RKO (cell line): ENCODE measurements at places on chromosomes 3 and 15.

- no peak for DNase-seq
These were observed 37.2 kb downstream of the ANKDD1A start for GRCh38 chr15:64948916-64949315.

- DNase-seq = no peak
These were observed 10.2 kb upstream of the TMEM212 start for GRCh38 chr3:171832989-171833388.

DNA sequence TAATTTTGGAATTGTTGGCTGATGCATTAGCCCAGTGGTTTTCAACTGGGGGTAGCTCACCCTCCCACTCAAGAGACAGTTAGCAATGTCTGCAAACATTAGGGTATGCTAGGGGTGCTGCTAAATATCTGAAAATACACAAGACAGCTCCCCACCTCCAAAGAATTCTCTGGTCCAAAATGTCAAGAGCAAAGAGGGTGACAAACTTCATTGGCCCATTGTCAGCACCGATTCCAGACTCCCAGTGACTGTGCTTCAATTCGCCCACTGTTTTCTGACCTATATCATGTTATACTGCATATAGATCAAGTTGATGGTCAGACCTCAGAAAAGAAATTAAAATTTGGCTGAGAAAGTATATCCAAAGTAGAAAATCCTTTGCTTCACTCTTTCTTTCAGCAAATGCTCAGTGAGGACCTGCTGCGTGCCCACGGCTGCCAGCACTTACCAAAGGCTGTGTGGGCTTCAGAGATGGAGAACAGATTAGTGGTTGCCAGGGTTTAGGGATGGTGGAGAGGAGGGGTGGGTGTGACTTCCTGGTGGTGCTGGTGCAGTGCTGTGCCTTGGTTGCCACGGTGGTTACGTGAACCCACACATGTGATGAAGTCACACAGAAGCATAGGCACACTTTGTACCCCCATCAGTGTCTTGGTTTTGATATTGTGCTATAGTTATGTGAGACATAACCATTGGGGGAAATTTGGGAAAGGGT is 204.0 kb downstream of the PLCL2 start:
- no peak for DNase-seq

DNA sequence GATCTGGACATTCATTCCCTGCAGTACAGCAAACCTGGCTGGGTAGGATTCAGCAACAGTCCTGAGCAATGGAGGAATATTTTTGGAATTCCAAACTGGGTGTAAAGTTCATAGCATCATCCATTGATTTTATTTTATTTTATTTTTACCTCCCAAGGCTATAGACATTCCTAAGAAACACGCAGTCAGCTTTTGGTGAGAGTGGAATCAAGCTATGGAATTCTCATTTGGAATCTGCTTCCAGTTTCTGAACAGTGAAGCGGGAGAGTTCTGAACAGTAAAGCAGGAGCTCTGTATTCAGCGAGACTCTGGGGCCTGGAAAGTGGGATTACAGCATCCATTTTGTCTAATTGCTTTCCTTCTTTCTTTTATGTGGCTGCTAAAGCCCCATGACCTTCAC is 1.4 kb upstream of the PDZRN3 start:
- no peak for DNase-seq

GRCh38 chr15:49134683-49135341 is 20.6 kb downstream of the COPS2 start:
- no peak for DNase-seq

GRCh38 chr3:51390246-51391074 is 625 bp upstream of the RBM15B start:
- no peak for DNase-seq

DNA sequence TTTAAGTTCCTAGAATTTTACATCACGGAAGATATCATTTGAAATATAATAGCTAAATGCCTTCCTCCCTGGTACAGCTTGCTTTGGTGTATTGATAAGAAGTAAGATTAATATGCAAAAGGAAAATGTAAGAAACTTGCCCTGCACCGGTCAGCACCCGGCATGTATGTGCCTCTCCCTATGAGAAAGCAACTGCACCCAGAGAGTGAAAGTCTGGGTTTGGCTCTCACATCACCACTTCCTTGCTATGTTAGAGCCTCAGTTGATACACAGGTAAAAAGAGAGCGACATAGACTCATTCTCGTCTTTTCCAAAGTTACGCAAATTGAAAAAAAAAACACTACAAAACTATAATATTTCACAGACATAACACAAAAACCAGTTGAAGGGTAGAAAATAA is 96.7 kb downstream of the FOXP1 start:
- no peak for DNase-seq

- peak; percentile 40 for DNase-seq
These were observed 1077.4 kb downstream of the EPHA3 start for GRCh38 chr3:90184861-90185260.

DNA sequence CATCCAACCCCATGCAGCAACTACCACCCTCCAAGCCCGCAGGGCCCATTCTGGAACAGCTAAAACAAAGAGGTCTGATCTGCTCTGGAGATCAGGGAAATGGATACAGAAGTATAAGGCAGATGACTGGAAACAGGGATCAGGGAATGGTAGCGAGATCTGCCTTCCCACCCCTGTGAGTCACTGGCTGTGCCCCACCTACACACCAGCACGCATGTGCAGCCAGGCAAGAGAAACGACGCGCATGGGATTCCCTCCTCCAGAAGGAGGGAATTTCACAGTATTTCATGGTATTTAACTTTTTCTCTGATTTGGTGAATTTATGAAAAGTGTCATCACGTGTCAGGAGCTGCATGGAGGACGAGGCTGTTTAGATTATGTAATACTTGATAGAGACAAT is 116.7 kb downstream of the ARRDC4 start:
- DNase-seq = peak; percentile 36

GRCh38 chr15:63899193-63899592 is 65.4 kb upstream of the HERC1 start:
- DNase-seq = no peak

- peak; percentile 46 for DNase-seq
These were observed 849 bp upstream of the HDAC11 start for GRCh38 chr3:13479332-13479581.

- no peak for DNase-seq
These were observed 160.7 kb upstream of the MCTP2 start for GRCh38 chr15:94070356-94071295.

GRCh38 chr3:64717872-64718613 is 30.2 kb upstream of the ADAMTS9 start:
- DNase-seq = no peak

GRCh38 chr15:70234256-70234905 is 136.7 kb upstream of the TLE3 start:
- no peak for DNase-seq
